Lower lobe of right lung (tissue), 2 donors: ENCODE measurements at places on chromosomes 7 and 10. TPM values are rescaled to one million over a fixed set of nuclear protein-coding genes. Genes with fewer than 3 reads are reported as not detected.

DNA sequence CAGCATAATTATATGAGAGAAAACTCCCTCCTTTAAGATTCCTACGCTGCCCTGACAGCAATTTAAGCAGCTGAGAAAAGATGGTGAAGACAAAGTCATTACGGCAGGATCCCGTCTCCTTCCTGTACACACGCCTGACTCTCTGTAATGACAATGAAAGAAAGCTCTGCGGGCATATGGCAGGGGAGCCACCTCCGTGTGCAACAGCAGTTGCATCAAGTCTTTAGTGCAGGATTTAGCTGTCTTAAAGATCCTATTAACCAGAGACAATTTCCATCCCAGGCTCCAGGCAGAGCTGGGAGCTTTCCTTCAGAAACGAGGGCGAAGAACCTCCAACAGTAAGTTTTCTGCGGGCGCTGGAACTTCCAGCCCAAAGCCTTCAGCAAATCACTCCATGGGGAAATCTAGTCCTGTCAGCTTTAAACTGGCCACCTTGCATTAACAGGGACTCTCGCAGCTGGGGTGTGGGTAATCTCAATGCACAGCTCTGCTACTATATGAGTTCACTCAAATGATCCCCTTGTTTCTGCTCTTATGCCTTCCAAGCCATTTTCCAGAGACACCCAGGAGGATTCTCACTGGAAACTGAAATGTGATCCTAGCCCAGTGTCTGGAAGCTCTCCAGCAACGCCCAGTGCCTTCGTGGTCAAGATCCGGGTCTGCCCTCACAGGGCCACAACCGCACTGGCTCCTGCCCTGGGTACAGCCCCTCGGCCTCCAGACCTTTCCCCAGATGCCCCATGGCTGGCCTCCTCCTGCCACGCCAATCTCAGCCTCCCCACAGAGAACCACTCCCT, 74.9 kb downstream of the CTBP2 start:
- no peak for DNase-seq
- H3K4me1 ChIP-seq = peaks cover 42% of the 10 kb centered on the region
- no peak overlapping the region for H3K27ac ChIP-seq
- H3K4me3 ChIP-seq = no peak overlapping the region

DNA sequence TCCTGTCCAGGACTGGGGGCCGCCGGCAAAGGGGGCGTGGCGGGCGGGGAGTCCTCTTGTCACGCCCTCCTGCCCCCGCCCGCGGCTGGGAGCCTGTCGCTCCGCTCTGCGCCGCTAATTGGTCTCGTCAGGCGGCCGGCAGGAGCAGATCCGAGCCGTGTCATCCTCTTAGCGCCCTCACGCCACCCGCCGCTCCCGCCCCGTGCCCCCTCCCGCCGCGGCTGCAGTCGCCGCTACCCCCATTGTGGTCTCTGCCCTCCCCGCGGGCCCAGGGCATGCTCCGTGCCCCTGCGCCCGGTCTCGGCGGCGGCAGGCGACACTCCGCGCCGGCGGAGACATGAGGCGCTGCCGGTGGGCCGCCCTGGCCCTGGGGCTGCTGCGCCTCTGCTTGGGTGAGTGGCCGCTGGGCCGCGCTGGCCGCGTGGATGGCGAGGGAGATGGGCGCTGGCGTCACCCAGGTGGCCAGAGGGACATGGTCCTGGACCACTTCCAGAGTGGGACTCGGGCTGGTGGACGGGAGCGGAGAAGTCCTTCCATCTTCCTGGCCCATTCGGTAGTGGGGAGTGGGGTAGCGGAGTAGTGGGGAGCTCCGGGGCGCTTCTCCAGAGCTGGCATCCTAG, at the start of gene CDHR1:
Gene CDHR1 (plus strand): TSS at position 114 of the 620 bp plus-strand sequence. CDS start 224 bp downstream, at position 338.
- no peak for DNase-seq
- no peaks in the 10 kb centered on the region for H3K36me3 ChIP-seq
- H3K27ac ChIP-seq = no peak within 1 kb of the TSS
- peaks cover 51% of the 10 kb centered on the region for H3K27me3 ChIP-seq
- peaks cover 13% of the 10 kb centered on the region for H3K4me1 ChIP-seq
- H3K4me3 ChIP-seq = peak within 1 kb of the TSS; percentile 50

- no peaks in the 10 kb centered on the region for H3K36me3 ChIP-seq
- peak; percentile 97 for DNase-seq
- H3K27me3 ChIP-seq = no peaks in the 10 kb centered on the region
- peak within 1 kb of the TSS; percentile 97 for H3K27ac ChIP-seq
Measured at GRCh38 chr7:87152112-87152896, at the start of gene DMTF1. DMTF1 (plus strand) TSS chr7:87152453; CDS start chr7:87164942, 12,489 bp downstream.

DNA sequence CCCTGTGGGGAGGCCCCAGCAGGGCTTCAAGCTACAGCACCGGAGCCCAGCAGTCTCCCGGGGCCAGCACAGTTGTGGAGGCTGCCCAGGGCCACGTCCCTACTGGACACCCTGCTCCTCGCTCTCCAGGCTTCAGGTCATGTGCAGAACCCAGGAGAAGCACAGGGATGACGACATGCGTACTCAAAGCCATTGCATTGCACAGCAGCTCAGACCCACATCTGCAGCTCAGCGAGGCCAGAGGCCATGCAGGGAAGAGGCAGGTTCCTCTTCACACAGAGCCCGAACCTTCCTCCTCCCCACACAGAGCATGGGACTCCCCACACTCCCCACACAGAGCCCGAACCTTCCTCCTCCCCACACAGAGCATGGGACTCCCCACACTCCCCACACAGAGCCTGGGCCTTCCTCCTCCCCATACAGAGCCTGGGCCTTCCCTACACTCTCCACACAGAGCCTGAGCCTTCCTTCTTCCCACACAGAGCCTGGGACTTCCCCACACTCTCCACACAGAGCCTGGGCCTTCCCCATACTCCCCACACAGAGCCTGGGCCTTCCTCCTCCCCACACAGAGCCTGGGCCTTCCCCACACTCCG, 12.3 kb downstream of the CFAP46 start:
- no peak overlapping the region for H3K4me3 ChIP-seq
- no peak overlapping the region for H3K27ac ChIP-seq
- H3K27me3 ChIP-seq = no peaks in the 10 kb centered on the region
- H3K4me1 ChIP-seq = no peaks in the 10 kb centered on the region
- peak; percentile 69 for DNase-seq

DNA sequence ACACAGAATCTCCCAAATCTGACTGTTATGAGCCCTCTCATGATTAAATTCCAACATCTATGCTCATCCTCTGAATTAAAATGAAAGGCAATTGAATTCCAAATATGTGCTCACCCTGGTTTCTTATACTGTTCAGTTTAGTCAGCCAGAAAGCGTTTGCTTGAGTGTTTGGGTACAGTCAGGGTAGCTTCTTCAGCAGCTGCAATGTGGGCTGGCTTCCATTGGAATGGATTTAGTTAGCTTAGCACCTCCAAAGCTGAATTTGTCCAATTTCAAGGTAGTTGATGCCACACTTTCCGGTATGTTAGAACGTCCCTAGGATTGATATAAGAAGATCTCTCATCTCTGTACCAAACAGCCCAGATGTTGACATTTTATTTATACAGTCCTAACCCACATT, 9.3 kb downstream of the KLHL7 start:
- no peak for DNase-seq
- H3K4me1 ChIP-seq = no peaks in the 10 kb centered on the region
- no peaks in the 10 kb centered on the region for H3K27me3 ChIP-seq
- peaks cover 5% of the 10 kb centered on the region for H3K36me3 ChIP-seq
- H3K4me3 ChIP-seq = no peak overlapping the region
- no peak overlapping the region for H3K27ac ChIP-seq

DNA sequence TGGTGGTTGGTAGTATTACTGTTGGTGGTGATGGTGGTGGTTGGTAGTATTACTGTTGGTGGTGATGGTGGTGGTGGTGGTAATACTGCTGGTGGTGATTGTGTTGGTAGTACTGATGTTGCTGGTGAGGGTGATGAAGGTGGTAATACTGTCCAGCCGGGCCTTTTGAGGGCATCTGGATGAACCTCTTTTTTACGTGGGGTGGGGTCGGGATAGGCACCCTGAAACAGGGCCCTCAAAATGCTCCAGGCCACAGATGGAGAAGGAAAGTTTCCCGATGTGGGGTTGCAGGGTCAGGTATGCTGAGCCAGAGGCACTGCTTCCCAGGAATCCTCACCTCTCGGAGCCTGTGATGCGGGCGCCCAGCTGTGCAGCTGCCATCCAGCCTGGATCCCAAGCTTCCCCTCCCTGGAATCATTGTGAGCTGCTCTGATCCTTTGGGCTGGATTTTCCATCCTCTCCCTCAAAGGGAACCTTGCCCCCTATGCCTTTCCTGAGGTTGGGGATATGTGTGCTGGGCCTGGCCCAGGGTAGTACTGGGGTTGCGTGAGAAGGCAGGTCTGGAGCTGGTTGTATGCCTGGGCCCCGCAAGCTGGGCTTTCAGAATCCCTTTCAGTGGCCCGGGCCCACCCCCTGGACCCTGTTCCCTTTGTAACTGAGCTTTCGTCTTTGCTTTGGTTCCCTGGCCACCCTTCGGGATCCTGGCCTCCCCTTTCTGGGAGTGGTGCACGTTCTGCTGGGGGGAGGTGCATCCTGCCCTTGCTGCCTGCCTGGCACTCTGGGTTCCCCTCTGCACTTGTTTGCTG, 43.3 kb downstream of the DOCK1 start:
- no peaks in the 10 kb centered on the region for H3K27me3 ChIP-seq
- no peak for DNase-seq
- no peaks in the 10 kb centered on the region for H3K36me3 ChIP-seq
- no peak overlapping the region for H3K4me3 ChIP-seq
- no peak overlapping the region for H3K27ac ChIP-seq

GRCh38 chr7:29488977-29489376, 74.7 kb upstream of the PRR15 start:
- H3K4me3 ChIP-seq = no peak overlapping the region
- no peaks in the 10 kb centered on the region for H3K36me3 ChIP-seq
- H3K4me1 ChIP-seq = no peaks in the 10 kb centered on the region
- H3K27ac ChIP-seq = peak overlapping the region; percentile 32

DNA sequence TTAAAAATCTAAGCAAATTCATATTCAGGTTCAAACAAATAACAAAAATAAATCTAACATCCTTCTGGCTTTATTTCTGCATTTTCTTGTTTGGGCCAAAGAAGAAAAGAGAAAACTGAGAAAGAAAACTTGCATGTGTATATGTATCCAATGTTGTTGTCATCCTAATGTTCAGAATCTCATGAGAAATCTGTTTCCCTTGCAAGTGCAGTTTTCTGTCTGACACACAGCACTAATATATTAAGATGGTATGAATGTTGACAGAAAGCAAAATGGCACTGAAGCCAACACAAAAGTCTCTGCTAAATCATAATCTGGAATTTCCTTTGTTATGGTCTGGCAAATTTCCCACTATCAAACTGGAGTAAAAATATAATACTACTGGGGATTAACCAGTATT, 235.9 kb downstream of the HGF start:
- no peak overlapping the region for H3K27ac ChIP-seq
- no peak overlapping the region for H3K4me3 ChIP-seq
- no peaks in the 10 kb centered on the region for H3K36me3 ChIP-seq
- no peak for DNase-seq
- H3K4me1 ChIP-seq = no peaks in the 10 kb centered on the region

GRCh38 chr7:118918556-118918955, 694.1 kb downstream of the ANKRD7 start:
- H3K4me3 ChIP-seq = no peak overlapping the region
- no peaks in the 10 kb centered on the region for H3K4me1 ChIP-seq
- H3K36me3 ChIP-seq = no peaks in the 10 kb centered on the region
- no peaks in the 10 kb centered on the region for H3K27me3 ChIP-seq
- H3K27ac ChIP-seq = no peak overlapping the region

- peak overlapping the region; percentile 39 for H3K27ac ChIP-seq
- H3K4me3 ChIP-seq = peak overlapping the region; percentile 66
- no peaks in the 10 kb centered on the region for H3K27me3 ChIP-seq
- peaks cover 22% of the 10 kb centered on the region for H3K4me1 ChIP-seq
Measured at GRCh38 chr7:130486114-130486953, 5.6 kb upstream of the MEST start.

GRCh38 chr10:114662646-114663217, 4.7 kb upstream of the ABLIM1 start:
- H3K4me3 ChIP-seq = no peak overlapping the region
- no peaks in the 10 kb centered on the region for H3K36me3 ChIP-seq

DNA sequence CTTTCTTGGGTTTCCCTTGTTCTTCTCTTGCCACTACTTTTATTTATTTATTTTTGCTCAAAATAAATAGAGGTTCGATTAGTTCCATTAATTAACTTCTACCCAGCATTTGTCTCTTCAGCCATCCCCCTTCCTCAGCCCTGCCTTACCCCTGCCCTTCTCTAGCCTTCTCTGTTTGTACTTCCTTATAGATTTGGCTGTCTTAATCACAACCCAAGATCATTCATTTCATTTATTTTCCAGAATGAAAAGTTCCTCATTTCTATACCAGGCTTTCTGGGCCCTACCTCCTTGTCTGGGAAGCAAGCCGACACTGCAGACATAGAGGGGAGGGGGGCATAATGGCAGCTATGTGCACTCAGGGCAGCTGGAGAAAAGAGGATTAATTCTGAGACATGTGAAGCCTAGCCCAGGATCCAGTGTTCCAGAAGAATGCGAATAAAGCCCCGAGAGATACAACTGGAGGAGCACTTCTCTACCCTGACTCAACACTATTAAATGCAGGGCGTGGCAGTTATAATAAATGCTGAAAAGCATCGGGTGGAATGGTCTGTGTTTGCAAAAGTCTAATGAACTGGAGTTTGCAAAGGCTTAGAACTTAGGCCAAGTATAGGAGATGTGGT, 6.4 kb upstream of the PDCD4 start:
- H3K27ac ChIP-seq = peak overlapping the region; percentile 91
- H3K4me1 ChIP-seq = peaks cover 72% of the 10 kb centered on the region
- no peak for DNase-seq
- no peaks in the 10 kb centered on the region for H3K36me3 ChIP-seq

GRCh38 chr7:143376396-143376795, 4.7 kb upstream of the ZYX start:
- H3K27ac ChIP-seq = peak overlapping the region; percentile 79
- DNase-seq = peak; percentile 68
- no peaks in the 10 kb centered on the region for H3K27me3 ChIP-seq
- no peak overlapping the region for H3K4me3 ChIP-seq
- H3K36me3 ChIP-seq = no peaks in the 10 kb centered on the region

DNA sequence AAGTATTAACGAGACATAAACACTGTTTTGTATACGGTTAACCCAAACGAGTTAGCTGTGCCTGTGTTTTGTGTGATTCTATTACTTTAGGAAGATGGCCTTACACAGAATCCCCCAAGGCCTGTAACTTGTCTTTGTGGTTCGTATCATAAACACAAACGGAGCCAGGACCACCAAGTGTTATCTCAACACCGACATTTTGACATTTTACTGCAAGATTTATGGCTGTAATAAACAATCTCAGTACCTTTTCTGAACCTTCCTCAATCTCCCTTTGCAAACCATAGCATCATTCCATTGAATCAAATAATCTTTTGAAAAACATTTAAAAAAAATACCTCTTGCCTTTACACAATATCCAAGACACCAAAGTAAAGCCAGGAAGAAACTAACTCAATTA, 2.4 kb upstream of the HOXA4 start:
- H3K36me3 ChIP-seq = no peaks in the 10 kb centered on the region
- peaks cover 40% of the 10 kb centered on the region for H3K4me1 ChIP-seq
- no peak overlapping the region for H3K4me3 ChIP-seq
- H3K27ac ChIP-seq = no peak overlapping the region

- H3K27ac ChIP-seq = no peak overlapping the region
- peaks cover 15% of the 10 kb centered on the region for H3K4me1 ChIP-seq
- no peaks in the 10 kb centered on the region for H3K27me3 ChIP-seq
- no peak overlapping the region for H3K4me3 ChIP-seq
- H3K36me3 ChIP-seq = no peaks in the 10 kb centered on the region
Measured at GRCh38 chr10:11573497-11573896, 38.0 kb downstream of the USP6NL start.

The SRI gene
- 140 TPM for total RNA-seq

The TCAF2 gene
- total RNA-seq = 6.2 TPM

The KIAA1217 gene
- total RNA-seq = 37.2 TPM

The MYO1G gene
- 36.3 TPM for total RNA-seq

The C7orf57 gene
- 1.6 TPM for total RNA-seq

The LEP gene
- total RNA-seq = not detected
